Uterus (tissue), 4 donors: ENCODE measurements at places on chromosomes 2 and 18.

DNA sequence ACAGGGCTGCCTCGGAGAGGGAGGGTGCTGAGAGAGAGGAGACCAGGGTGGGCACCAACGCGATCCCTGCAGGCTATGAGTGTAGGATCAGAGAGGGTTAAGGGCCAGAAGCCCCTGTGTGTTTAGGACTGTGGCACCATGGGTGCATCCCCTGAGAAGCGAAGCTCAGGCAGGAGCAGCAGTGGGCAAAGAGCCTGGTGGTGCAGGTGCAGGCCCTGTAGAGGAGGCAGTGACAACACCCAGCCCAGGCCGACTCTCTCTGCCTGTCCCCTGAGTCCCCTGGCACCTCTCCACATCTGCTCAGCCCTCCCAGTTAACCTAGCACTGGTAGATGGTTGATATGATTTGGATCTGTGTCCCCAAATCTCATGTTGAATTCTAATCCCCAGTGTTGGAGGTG, 139.8 kb downstream of the RNF152 start:
- H3K27me3 ChIP-seq, result no peaks in the 10 kb centered on the region
- H3K27ac ChIP-seq, result no peak overlapping the region
- no peak for DNase-seq

DNA sequence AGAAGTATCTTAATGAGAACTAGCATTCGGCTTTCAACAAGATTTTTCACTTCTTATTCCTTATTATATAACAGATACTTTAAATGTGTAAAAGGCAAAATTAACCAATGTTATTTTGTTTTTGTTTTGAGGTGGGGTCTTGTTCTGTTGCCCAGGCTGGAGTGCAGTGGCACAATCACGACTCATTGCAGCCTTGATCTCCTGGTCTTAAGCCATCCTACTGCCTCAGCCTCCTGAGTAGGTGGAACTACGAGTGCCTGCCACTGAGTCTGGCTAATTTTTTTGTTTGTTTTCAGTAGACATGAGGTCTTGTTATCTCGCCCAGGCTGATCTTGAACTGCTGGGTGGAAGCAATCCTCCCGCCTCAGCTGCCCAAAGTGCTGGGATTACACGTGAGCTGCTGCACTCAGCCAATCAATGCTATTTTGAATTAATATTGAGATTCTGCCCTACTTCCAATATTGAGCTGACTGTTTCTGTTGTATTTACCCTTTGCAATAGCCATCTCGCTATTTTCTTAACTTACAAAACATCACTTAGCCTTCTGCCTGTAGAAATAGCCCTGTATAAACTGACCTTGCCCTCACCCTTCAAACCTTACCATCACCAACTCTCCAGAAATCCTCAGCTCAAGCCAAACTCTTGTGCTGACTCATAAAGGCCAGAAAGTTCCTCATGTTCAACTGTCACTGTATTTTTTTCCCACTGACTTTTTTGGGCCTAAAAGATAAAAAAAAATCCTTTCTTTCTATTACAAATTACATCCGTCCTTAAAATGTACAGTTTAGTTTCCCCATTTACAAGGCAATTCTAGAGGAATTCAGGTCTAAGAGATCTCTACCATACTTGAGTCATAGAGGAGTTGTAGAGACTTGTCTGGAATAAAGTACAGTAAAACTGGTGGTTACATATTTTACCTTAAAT, 94.3 kb downstream of the OLA1 start:
- no peak for DNase-seq
- H3K27me3 ChIP-seq, result no peaks in the 10 kb centered on the region
- no peaks in the 10 kb centered on the region for H3K4me1 ChIP-seq
- no peaks in the 10 kb centered on the region for H3K36me3 ChIP-seq
- H3K27ac ChIP-seq, result no peak overlapping the region

- no peak overlapping the region for H3K27ac ChIP-seq
- H3K4me3 ChIP-seq, result no peak overlapping the region
- no peaks in the 10 kb centered on the region for H3K4me1 ChIP-seq
- no peak for DNase-seq
- H3K27me3 ChIP-seq, result no peaks in the 10 kb centered on the region
These were observed 130.5 kb downstream of the DYSF start for GRCh38 chr2:71583876-71584275.

- DNase-seq, result no peak
- H3K4me1 ChIP-seq, result no peaks in the 10 kb centered on the region
- no peak overlapping the region for H3K4me3 ChIP-seq
- no peak overlapping the region for H3K27ac ChIP-seq
- no peaks in the 10 kb centered on the region for H3K36me3 ChIP-seq
- H3K27me3 ChIP-seq, result no peaks in the 10 kb centered on the region
These were observed 69.9 kb upstream of the ACSL3 start for GRCh38 chr2:222790932-222791331.

DNA sequence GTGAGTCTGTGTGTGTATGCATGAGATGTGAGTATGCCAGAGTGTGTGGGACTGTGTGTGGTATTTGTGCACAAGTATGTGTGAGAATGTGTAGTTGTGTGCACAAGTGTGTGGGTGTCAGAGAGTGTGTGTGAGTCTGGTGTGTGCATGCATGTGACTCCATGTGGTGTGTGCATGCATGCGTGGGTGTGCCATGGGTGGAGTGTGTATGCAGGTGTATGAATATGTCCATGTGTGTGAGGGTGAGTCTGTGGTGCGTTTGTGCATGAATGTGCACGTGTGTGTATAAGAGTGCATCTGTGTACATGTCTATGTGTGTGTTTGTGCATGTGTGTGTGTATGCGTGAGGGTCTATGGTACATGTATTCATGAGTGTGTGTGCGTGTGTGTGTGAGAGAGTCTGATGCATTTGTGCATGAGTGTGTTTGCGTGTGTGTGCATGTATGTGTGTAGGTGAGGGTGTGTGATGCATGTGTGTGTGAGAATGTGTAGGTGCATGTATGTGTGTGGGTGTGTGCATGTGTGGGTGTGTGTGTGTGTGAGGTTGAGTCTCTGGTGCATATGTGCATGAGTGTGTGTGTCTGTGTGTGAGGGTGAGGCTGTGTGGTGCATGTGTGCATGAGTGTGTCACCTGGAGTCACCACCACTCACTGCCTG, 226.8 kb downstream of the LDLRAD4 start:
- no peaks in the 10 kb centered on the region for H3K27me3 ChIP-seq
- H3K36me3 ChIP-seq, result no peaks in the 10 kb centered on the region
- H3K4me1 ChIP-seq, result no peaks in the 10 kb centered on the region
- DNase-seq, result no peak
- no peak overlapping the region for H3K4me3 ChIP-seq

DNA sequence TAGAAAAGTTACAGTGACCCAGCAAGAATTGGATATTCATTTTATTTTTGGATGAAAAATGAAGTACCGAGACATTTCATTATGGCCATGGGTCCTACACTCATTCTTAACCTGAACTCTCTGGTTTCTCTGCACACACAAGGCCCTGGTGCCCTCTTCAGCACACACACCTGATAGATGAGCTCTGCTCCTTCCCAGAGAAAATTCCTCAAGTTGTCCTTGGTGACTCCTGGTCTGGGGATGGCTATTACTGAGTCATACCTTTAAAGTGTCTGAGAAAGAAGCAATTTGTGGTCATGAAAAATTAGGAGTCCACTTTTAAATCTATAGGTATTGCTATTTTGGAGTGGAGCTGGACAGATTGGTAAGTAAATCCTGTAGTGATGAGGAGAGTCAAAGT, 311.5 kb downstream of the CDH2 start:
- no peaks in the 10 kb centered on the region for H3K27me3 ChIP-seq
- DNase-seq, result no peak
- H3K4me3 ChIP-seq, result no peak overlapping the region
- no peaks in the 10 kb centered on the region for H3K36me3 ChIP-seq
- no peaks in the 10 kb centered on the region for H3K4me1 ChIP-seq

- no peaks in the 10 kb centered on the region for H3K4me1 ChIP-seq
- DNase-seq, result no peak
- no peak overlapping the region for H3K27ac ChIP-seq
- H3K27me3 ChIP-seq, result no peaks in the 10 kb centered on the region
- H3K4me3 ChIP-seq, result no peak overlapping the region
- no peaks in the 10 kb centered on the region for H3K36me3 ChIP-seq
These were observed 59.0 kb downstream of the TACR1 start for GRCh38 chr2:75140288-75140687.

GRCh38 chr2:41724465-41724864, 323.4 kb upstream of the PKDCC start:
- H3K4me1 ChIP-seq, result no peaks in the 10 kb centered on the region
- no peak overlapping the region for H3K4me3 ChIP-seq
- H3K27ac ChIP-seq, result no peak overlapping the region
- DNase-seq, result no peak
- no peaks in the 10 kb centered on the region for H3K36me3 ChIP-seq
- no peaks in the 10 kb centered on the region for H3K27me3 ChIP-seq

- no peak overlapping the region for H3K4me3 ChIP-seq
- H3K27me3 ChIP-seq, result no peaks in the 10 kb centered on the region
- H3K27ac ChIP-seq, result no peak overlapping the region
- DNase-seq, result no peak
- H3K4me1 ChIP-seq, result no peaks in the 10 kb centered on the region
These were observed 97.9 kb upstream of the ATL2 start for GRCh38 chr2:38474715-38475566.

DNA sequence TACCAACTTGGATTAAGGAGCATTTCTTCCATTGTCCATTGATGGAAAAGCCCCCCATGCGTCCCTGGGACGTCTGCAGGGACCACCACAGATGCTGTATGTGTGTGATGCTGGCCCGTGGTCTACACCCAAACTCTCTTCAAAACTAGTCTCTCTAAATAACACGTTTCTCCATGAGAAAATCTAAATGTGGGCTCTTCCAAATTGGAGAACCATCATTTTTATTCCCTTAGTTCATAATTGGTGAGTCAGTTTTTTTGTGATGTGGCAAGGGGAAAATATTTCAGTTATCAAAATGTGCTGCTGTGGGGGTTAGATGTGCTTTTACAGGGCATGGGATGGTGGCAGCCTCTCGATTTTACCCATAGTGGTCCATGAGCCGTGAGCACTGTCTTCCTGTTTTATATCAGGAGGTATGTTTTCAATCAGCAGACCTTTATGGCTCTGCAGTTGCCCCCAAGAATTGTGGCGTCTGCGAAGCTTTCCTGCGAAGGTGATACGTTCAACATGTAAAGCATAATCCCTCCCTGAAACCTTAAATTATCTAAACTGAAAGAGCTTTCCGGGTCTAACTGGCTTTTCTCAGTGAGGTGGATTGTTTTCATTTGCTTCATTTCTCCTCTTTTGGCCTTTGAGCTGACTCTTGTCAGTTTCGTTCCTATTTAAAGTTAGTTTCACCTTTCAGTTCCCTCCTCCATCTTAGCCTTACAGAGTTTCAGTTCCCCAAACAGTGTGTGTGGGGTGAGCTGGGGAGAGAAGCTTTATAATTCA, 78.4 kb downstream of the SETBP1 start:
- H3K27me3 ChIP-seq, result no peaks in the 10 kb centered on the region
- H3K27ac ChIP-seq, result peak overlapping the region; percentile 70
- no peaks in the 10 kb centered on the region for H3K36me3 ChIP-seq

GRCh38 chr2:216934151-216934550, 74.3 kb upstream of the TNP1 start:
- H3K27me3 ChIP-seq, result no peaks in the 10 kb centered on the region
- no peak overlapping the region for H3K4me3 ChIP-seq
- no peak overlapping the region for H3K27ac ChIP-seq
- DNase-seq, result no peak

GRCh38 chr2:177098001-177098613, 114.5 kb upstream of the HNRNPA3 start:
- no peaks in the 10 kb centered on the region for H3K27me3 ChIP-seq
- no peaks in the 10 kb centered on the region for H3K4me1 ChIP-seq
- no peaks in the 10 kb centered on the region for H3K36me3 ChIP-seq

- no peaks in the 10 kb centered on the region for H3K4me1 ChIP-seq
- H3K36me3 ChIP-seq, result no peaks in the 10 kb centered on the region
- no peak overlapping the region for H3K4me3 ChIP-seq
- H3K27me3 ChIP-seq, result no peaks in the 10 kb centered on the region
- DNase-seq, result no peak
These were observed 262.1 kb downstream of the LPIN1 start for GRCh38 chr2:12008425-12009061.

DNA sequence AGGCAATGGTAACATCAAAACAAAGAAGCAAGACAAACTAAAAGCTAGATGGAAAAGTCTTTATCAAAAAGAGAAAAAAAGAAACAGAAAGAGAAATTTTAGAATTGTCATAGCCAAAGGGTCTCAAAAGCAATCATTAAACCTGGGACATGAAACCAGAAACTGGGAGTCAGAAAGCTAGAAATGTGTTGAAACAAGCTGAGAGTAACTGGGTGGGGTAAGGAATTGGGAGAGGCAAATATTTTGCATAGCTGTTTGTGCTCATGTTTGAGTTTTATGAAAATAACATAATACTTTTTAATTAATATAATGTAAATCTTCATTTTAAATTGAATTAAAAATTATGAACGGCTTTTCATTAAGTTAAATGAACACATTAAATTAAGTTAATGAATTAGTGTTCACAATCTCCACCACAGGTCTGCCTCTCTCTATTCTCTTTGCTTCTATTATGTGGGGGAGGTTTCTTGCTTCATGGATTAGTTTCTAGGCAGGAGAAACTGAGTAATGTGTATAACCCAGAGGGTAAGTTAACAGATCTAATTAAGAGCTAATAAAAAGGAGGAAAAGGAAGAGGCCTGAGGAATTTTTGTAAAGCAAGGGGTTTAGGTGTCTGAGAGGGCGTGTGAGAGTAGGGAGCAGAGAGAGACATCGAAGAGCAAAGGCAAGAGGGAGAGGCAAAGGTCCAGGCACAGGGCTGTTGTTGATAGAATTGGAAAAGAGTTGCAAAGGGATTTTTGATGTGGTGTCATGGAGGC, 20.0 kb upstream of the SERPINB2 start:
- no peak for DNase-seq
- H3K36me3 ChIP-seq, result no peaks in the 10 kb centered on the region
- no peak overlapping the region for H3K27ac ChIP-seq
- no peaks in the 10 kb centered on the region for H3K27me3 ChIP-seq
- no peak overlapping the region for H3K4me3 ChIP-seq
- no peaks in the 10 kb centered on the region for H3K4me1 ChIP-seq

- H3K27ac ChIP-seq, result no peak overlapping the region
- H3K4me3 ChIP-seq, result no peak overlapping the region
- H3K4me1 ChIP-seq, result peaks cover 7% of the 10 kb centered on the region
- H3K27me3 ChIP-seq, result no peaks in the 10 kb centered on the region
- H3K36me3 ChIP-seq, result no peaks in the 10 kb centered on the region
- no peak for DNase-seq
These were observed 88.1 kb downstream of the TTC27 start for GRCh38 chr2:32715981-32716380.

- H3K27me3 ChIP-seq, result no peaks in the 10 kb centered on the region
- H3K27ac ChIP-seq, result no peak overlapping the region
- no peak overlapping the region for H3K4me3 ChIP-seq
- DNase-seq, result no peak
These were observed 653.0 kb upstream of the SLC39A10 start for GRCh38 chr2:195003881-195004471.

GRCh38 chr2:54013996-54014395, 43.2 kb upstream of the PSME4 start:
- H3K4me1 ChIP-seq, result no peaks in the 10 kb centered on the region
- no peak overlapping the region for H3K4me3 ChIP-seq
- no peaks in the 10 kb centered on the region for H3K36me3 ChIP-seq
- no peak for DNase-seq
